HuH-7.5 (cell line): ENCODE measurements at places on chromosomes 1 and 21.
A peak's percentile ranks its signal among the peaks of the same experiment; 100 is the strongest.

DNA sequence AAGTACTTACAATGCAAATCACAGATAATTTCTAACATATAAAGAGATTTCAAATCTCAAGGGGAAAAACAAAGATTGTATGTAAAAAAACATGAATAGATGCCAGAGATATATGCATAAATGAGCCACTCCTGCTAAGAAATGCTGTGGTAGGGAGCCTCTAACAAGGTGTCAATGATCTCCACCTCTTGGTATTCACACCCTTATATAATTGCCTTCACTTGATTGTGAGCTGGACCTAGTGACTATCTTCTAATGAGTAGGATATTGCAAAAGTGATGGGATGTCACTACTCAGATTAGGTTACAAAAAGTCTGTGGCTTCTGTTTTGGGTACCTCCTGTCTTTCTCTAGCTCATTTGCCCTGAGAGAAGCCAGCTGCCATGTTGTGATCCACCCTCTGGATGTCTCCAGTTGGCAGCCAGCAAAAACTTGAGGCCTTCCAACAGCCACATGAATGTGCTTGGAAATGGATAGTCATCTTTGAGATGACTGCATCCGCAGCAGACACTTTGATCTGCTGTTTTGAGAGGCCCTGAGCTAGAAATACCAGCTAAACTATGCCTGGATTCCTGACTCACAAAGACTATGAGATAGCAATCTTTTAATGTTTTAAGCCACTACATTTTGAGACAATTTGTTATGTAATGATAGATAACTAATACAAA lies 196.1 kb upstream of the FGGY start:
- no peak for DNase-seq

DNA sequence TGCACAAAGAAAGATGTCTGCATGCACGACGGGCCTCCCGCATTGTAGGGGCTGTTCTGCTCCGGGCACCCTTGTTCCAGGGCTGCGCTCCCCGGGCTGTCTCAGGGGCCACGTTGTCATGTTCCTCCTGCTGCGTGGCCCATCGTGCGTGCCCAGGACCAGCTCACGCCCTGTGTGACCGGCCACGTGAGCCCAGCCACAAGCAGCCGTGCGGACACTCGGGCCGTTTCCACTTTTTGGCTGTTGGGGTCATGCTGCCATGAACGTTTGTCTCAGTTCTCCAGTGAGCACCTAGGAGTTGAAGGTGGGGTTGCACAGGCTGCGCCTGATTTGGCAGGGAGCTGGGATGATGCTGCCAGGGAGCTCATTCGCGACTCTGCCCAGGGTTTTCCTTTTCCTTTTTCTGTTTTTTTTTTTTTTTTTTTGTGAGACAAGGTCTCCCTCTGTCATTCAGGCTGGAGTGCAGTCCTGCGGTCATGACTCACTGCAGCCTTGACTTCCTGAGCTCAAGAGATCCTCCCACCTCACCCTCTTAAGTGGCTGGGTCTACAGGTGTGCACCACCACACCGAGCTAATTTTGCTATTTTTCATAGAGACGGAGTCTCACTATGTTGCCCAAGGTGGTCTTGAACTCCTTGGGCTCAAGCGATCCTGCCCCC lies 17.4 kb downstream of the PDXK start:
- no peak for DNase-seq

- DNase-seq, result no peak
Observed at GRCh38 chr1:216387782-216388181, 35.5 kb downstream of the USH2A start.

- peak; percentile 35 for DNase-seq
Observed at GRCh38 chr1:21216835-21217811, 40.4 kb upstream of the EIF4G3 start.

GRCh38 chr1:6028042-6028850 lies 17.4 kb upstream of the KCNAB2 start:
- no peak for DNase-seq

DNA sequence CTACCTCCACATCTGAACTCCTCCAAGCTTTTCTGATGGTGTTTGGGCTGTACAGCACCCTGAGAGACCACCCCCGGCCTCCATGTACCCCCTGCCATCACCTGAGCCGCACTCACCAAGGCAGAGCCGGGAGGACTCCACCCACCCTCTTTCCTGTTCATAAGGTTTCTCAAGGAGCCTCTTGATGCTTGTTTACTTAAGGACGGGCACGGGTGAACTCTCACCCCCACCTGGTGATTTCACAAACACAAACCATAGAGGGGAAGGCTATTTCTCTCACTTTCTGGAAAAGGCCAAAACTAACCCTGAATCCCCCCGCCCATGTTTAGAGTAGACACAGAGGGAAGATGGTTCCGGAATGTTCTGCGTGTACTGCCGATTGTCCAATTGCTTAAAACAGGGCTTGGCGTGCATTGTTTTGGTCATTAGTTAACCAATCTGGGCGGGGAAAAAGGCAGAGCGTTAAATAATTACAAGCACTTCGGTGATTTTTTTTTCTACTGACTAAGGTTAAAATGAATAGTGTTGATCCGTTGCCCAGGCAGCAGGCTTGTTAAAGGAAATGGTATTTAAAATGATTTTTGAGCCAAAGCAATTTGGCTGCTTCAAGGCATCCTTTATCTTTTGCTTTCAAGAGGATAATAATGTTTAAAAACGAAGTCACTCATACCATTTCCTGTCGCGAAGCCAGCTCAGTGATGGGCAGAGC lies 279.8 kb upstream of the VAMP3 start:
- DNase-seq, result no peak

DNA sequence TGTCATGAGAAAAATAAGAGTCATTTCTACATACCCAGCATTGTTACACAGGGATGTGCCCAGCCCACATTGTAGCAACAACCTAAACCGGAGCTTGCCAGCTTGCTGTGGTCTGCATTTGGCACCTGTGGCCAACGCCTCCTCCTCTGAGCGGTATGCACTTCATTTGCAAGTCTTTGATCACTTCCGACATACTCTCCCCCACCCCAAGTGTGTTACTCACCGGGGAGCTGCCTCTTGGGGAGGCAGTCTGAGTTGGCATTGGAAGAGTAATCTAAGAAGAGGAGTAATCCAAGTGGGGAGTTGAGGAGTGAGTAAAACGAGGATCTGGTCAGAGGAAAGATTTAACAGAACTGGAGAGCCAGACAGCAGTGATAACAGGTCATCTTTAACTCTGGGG lies 3.8 kb downstream of the BCL9 start:
- DNase-seq, result no peak

- DNase-seq, result peak; percentile 43
Observed at GRCh38 chr1:64965366-64966157, 787 bp downstream of the JAK1 start.

DNA sequence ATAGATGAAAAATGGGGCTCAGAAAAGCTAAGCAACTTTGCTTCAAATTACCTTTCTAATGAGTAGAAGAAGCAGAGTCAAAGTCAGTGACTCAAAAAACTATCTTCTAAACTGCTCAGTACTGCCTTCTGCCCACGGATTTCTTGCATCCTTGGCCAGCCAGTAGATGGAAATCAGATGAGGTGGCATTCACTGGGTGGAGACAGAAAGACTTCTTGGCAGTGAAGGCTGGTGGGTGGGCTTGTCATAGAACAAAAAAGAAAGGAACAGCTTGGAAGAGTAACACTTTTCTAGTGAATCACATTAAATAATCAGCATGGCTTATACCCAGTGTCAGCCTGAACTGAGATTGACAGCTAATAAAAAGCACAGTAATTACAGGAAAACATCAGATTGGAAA lies 170.7 kb downstream of the ST6GALNAC5 start:
- DNase-seq, result no peak

DNA sequence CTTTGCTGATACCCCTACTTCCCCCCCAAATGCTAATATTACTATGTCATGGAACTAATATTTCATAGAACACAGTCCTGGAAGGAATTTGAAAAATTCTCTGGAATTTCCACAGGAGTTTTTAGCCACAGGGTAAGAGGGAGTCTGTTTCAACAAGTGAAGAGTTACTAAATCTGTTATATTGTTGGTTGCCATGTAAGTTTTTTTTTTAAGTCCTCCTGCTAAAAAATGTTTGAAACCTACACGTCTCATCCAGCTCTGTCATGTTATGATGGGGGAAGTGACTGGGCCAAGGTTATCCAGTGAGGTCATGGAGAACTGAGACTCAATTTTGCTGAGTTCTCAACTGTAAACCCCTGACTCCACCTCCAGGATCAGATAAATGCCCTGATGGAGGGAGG lies 60.8 kb upstream of the USP24 start:
- no peak for DNase-seq

GRCh38 chr1:247482747-247483146 lies 24.8 kb upstream of the OR2B11 start:
- no peak for DNase-seq

GRCh38 chr1:199135901-199136300 lies 497.1 kb downstream of the PTPRC start:
- no peak for DNase-seq

- DNase-seq, result no peak
Observed at GRCh38 chr1:248593226-248593625, 4.3 kb downstream of the OR2T10 start.

- DNase-seq, result no peak
Observed at GRCh38 chr1:202084791-202085681, 37.7 kb upstream of the GPR37L1 start.

- peak; percentile 59 for DNase-seq
Observed at GRCh38 chr1:40039757-40040510, 595 bp upstream of the CAP1 start.

DNA sequence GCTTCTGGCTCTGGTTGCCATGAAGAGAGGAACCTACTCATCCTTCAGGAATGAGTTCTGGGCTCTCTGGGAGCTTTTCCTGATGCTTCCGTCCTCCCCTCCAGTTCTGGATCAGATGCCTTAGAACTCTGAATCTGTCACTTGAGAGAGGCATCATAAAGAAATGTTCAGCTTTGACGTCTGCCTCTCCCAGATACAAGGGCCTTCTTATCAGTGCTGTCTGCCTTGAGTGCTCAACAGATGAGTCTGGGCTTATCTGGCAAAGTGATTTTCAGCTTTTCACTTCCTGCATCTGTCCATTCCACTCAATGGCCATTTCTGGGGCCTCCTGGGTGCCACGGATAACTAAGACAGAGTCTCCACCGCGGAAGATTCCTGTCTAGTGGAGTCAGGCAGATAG lies 12.3 kb upstream of the OTUD3 start:
- no peak for DNase-seq

- DNase-seq, result no peak
Observed at GRCh38 chr21:45983649-45983965, 2.0 kb downstream of the COL6A1 start.

DNA sequence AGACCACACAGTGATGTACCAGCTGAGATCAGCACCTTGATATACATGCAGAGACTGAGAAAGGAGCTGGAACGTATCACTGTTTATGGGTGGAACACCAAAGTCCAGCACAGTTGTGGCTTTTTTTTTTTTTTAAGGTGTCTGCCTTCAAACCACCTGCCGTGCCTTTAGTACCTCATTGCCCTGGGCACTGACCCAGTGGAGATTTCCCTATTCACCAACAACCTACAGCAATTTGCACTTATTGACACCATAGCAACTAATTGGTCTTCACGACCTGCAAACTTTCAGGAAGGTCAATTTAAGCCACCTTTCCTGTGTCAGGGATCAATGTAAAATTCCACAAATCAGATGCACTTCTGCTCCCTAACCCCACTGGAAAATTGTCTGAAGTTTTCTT lies 181.6 kb upstream of the ADGRL2 start:
- no peak for DNase-seq

- peak; percentile 52 for DNase-seq
Observed at GRCh38 chr1:100265931-100266740, at the start of gene RTCA. Gene RTCA (plus strand): TSS chr1:100266216. CDS start chr1:100266376, 160 bp downstream.

- DNase-seq, result no peak
Observed at GRCh38 chr1:85314726-85315125, 38.3 kb upstream of the BCL10 start.

GRCh38 chr1:64514197-64514765 lies 44.4 kb downstream of the CACHD1 start:
- no peak for DNase-seq

DNA sequence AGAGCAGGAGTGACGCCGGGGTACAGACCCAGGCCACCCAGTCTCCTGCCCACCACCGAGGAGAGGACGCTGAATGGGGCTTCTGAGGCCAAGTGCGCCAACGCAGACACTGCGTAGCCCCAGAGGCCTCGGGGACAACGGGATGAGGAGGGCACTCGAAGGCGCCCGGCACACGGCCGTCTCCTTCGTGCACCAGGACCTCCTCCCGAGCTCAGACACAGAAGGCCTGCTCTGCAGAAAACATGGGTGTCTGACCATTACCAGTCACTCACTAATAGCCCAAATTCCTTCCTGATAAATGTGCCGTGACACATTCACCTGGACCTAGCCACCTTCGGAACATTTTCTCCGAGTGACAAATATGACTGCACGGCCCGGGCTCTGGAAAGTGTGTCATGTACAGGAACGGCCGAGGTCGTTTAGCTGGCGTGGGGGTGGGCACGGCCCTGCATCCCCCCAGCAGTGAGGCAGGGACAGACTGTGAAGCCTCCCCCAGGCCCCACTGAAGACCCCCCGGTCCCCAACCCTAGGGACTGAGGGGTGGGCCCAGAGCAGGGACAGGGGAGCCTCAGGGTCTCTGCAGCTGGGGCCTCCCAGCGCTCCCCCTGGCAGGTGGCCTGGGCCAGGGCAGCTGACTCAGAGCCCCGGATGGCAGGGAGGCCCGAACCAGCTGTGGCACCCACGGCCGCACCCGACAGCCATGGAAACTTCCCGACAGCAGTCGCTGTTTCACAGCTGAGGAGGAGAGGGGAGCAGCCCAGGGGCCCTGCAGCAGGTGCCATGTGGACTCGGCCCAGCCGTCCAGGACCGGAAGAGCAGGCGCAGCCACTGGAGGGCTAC lies 16.7 kb upstream of the COL6A2 start:
- no peak for DNase-seq

DNA sequence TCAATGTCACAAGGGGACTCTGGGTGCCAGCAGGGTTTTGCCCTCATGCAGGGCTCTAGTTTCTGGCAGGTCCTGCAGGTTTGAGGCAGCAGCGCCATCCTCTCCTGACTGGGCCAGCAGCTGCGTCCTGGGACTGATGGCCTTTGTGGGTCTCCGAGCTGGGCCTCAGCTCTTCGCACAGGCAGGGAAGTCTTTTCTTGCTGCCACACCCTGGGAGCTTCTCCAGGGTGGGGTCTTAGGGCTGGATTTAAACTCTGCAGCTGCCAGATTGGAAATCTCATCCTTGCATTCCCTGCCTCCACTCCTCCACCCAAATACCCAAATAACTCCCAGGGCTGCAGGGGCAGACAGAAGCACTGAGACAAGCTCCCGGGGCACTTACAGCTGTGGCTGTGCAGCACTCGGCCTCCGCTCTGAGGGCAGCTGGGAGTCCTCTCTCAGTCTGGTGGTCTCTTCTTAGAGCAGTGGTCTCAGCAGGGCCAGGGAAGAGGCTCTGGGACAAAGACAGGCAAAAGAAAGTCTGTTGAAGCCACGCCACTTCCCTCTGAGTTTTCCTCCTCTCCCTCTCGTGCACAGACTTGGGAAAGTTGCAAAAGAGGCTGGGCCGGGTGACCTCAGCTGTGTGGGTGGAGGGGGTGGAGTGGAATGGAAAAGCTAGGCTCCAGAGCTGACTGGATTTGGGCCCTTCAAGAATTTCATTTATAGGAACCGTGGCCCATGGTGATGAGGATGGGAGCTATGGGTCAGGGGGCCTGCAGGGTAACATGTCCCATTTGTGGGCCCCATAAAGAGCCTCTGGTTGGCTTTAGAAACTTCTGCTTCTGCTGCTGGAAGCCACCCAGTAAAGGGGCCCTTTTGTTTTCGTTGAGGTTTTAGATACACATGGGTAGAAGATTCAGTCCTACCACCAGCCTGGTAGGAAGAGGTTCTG lies at the start of gene RAB7B:
TSS of gene RAB7B (minus strand) at position 525 of the 931 bp plus-strand sequence. CDS start 9,260 bp downstream, outside the sequence.
- DNase-seq, result no peak

- DNase-seq, result no peak
Observed at GRCh38 chr1:196074182-196074581, 534.1 kb downstream of the KCNT2 start.
